ENCODE measurements at places on chromosomes 5 and 9.

- DNase-seq: no peak
These were observed 26.1 kb downstream of the TNIP1 start for GRCh38 chr5:151054709-151055108.

- DNase-seq: no peak
These were observed 7.7 kb upstream of the DMRT2 start for GRCh38 chr9:1042466-1042865.

- no peak for DNase-seq
These were observed 6.9 kb downstream of the RAB14 start for GRCh38 chr9:121194730-121195129.

DNA sequence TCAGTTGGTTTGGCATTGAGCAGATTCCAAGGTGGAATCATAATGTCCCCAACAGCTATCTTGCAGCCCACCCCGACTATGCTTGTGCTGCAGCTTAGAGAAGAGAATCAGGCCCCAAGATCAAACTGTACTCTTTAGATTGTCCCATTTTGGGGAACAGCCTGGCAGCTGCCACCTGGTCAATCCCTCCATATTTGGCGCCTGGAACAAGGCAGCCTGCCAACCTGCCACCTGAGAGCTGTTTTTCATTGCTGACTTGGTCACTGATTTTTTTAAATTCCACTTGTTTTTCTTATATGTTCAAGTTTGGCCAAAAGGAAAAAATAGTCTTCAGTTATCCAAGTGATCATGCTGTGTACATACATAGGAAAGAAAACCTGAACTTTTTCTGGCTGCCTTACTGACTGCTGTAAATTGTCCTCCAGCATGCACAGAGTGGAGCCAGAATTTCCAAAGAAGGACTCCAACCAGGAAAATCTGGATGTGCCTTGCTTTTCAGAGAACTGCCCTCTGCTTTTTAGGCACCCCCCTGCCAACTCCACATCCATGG lies 504.2 kb downstream of the ENC1 start:
- DNase-seq: no peak

GRCh38 chr9:106920701-106921283 lies 57.8 kb downstream of the ZNF462 start:
- DNase-seq: no peak

DNA sequence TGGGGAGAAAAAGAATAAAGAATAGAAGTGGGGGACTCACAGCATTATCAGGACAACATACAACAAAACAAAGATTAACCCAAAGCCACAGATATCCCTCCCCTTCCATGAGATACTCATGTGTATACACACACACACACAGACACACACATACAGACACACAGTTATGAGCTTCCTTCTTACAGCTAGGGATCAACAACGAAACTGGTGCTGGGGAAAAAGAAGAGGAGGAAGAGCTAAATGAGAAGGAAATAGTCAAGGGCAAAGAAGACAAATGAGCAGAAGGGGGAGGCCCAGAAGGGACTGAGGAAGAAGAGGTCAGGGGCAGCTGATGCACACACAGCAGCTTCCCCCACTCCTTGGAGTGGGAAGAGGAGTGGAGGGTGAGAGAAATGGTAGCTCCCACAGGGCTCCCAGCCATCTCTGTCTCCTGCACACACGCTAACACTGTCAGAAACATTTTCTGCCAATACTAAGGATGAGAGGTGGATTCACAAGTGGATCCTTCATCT lies 66.2 kb downstream of the SIL1 start:
- no peak for DNase-seq

- no peak for DNase-seq
These were observed 23.2 kb upstream of the ADAMTS16 start for GRCh38 chr5:5116956-5117355.

DNA sequence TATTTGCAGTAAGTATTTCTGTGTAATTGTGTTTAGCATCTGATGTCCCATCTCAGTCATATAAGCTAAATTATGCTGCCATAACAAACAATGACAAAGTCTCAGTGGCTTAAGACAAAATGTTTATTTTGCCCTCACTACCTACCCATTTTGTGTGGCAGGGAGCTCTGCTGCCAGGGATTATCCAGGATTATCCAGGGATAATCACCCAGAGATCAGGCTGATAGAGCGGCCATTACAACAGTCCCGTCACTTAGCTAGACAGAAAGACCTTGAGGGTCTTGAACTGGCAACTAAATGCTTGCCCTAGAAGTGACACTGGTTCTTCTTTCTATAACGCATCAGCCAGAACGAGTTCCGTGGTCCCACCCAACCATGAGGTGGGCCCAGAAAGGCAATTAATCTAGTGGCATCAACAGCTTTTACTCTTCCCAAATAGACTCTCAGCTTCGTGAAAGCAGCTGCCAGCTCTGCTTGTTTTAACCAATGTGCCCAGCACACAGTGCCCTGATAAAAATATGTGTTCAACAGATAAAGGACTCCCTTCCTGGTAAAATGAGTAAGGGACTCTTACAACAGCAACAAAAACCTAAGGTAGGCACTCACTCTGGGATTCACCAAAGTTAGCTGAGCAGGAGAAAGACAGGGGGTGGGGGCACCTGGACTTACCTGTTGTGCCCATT lies 22.8 kb downstream of the CCDC69 start:
- peak; percentile 96 for DNase-seq

- DNase-seq: no peak
These were observed 14.3 kb upstream of the ASPN start for GRCh38 chr9:92496396-92497176.

- peak; percentile 41 for DNase-seq
These were observed 3.6 kb downstream of the RNF130 start for GRCh38 chr5:180067986-180068385.

- no peak for DNase-seq
These were observed 87.3 kb upstream of the ZNF618 start for GRCh38 chr9:113788616-113789330.

GRCh38 chr5:138559937-138560336 lies 15.3 kb downstream of the HSPA9 start:
- DNase-seq: no peak

- DNase-seq: no peak
These were observed 254.6 kb downstream of the AOPEP start for GRCh38 chr9:94980947-94981722.

DNA sequence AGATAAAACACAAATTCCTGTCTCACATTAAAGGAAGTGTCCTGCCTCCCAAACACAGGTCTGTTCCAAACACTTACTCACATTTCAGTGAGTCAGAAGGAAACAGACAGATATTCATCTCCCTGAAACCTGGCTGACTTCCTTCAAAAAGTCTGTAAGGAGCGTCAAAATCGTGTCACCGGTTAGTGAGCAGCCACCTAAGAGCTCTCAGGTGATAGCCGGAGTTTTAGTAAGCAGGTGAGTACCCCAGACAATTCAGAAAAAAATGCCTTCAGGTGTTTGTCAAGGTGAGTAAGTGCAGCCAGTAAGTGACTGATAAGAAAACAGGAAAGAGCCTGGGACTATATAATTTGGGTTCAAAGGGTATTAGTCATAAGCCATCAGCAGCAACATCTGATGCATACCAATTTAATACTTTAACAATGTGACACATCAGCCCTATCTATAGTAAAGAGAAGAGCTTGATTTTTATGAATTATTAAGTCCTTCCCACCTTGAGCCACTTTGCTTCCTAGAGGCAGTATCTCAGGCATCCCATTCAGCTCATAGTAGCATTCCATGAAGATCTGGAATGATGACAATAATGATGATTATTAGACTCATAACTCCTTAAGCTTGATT lies 1.3 kb upstream of the ITGA2 start:
- no peak for DNase-seq

DNA sequence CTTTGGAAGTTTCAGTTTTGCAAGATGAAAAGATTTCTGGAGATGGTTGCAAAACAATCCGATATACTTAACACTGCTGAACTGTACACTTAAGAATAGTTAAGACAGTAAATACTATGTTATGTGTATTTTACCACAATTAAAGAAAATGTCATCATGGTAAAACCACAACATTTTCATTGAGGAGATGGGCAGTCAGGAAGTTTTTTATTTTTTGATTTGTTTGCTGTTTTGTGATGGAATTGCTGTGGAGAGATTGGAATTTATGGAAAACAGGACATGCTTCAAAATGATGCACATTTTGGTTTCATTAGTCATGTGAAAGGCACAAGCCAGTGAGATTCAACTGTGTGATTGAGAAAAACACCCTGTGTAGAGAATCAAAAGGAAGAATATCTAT lies 90.5 kb upstream of the AGXT2 start:
- no peak for DNase-seq

GRCh38 chr9:98997604-98998003 lies 53.9 kb downstream of the COL15A1 start:
- peak; percentile 67 for DNase-seq

GRCh38 chr5:16666883-16667398 lies 50.1 kb upstream of the RETREG1 start:
- DNase-seq: no peak

GRCh38 chr5:139110526-139111168 lies 87.5 kb downstream of the SIL1 start:
- DNase-seq: peak; percentile 58

DNA sequence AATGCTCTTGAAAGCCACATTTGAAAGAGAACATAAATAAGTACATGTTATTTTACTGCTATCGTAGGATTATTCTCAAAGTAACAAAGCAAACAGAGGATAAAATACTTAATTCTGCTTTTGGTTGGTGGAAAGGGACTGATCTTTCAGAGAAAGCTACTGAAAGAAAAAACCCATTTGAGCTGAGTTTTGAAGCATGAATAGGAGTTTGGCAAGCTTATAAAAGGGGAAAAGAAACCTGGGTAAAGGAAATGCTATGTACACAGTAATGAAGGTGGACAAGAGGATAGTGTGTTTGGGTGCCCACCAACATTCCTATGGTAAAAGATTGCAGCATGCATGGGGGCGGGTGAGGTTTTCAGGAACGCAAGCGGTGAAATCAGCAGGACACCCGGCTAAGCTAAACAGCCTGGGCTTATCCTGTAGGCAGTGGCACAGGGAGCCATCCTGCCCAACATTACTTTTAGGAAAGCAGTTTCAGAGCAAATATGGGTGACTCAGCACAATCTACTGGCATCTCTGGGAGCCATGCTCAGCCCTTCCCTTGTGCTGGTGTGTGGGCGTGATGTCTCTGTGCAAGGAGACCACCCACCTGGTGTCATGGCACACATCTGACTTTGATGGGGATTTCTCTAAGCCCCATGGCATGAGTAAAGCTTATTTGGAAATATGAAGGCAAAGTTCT lies 673.9 kb upstream of the KLF4 start:
- no peak for DNase-seq
